CD4-positive, alpha-beta T cell treated with Interleukin-2 at 100 ng/mL for 4 hours (primary cell): ENCODE measurements at places on chromosomes 6 and 20.

DNA sequence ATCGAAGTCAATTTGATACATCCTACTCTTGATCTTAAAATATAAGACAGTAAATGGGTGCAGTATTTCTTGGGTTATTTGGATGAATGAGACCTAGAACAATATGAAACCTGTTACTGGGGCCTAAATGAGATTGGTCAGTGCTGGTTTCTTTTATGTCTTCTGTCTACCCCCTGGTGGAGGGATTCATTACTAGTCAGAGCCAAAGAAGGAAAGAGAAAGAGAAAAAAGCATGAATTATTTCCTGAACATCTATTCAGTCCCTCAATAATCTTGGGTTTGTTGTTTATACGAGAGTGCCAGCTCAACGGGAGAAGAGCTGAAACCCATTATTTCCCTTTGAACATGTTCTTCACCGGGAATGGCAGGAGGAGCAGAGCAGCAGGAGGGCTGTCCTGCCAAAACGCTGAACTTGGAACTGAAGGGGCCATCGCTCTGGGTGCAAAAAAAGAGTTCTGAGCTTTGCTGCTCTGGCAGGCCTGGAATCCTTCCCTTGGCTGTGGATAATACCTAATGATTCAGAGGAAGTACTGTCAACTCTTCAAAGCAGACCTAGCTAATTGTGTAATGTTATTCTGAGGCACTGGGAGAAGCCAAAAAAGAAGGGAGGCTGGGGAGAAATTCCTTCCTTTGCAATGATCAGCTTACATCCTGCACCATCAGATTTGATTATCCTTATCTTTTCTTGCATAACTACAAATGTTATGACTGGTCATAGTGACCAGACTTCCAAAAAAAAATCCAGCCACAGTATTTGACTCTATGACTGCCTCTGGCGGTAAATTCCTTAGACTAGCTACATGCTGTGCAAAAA is 72.0 kb downstream of the BLOC1S5 start:
- DNase-seq = no peak

DNA sequence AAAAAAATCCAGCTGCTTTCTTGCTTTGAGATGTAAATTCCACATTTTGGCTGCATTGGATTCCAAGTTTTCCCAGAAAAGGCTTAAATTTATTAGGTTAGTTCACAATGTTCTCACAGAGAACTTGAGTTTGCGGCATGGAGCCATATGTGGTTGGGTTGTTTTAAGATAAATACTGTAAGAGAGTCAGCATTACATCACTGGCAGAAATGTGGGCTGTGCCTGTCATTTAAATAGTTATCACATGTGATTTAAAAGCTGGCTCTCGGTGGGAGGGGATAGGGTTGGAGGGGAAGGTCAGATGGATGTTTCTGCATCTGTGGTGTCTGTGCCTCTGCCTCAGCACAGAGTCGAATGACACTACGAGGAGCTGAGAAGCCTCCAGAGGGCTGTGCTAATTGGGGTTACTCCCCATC is 73.8 kb upstream of the SCP2D1 start:
- no peak for DNase-seq

DNA sequence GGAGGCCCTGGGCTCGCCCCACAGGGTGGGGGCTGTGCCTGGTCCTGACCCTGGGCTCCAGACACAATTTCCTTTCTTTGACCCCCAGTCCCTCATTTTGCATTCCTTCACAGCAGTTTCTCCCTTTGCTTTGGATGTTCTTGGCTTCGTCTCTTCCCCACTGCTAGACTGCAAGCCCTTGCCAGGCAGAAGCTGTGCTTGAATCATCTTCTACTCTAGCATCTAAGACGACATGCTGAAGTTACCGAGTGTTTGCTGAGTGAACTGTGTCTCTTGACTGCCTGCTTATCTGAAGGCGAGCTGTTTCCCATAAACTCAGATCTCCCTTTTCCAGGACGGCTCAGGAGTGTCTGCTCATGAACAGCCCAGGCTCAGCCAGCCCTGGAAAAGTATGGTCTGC is 14.3 kb upstream of the SYNDIG1 start:
- DNase-seq = no peak

DNA sequence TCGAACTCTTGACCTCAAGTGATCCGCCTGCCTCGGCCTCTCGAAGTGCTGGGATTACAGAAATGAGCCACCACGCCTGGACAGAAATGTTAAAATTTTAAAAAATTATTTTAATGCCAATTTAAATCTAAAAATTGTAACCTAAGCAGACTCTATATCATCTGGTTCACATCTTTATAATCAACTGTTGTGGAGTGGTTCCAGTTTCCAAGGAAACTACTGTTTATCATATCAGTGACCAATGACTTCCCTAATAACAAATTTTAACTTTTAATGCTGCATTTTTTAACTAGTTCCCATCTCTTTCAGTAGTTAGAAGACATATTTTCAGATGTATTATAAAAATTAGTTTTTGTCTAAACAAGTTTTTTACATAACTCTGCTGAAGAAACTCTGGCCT is 5.2 kb upstream of the BTN3A2 start:
- DNase-seq = no peak

GRCh38 chr6:1066449-1067090 is 245.3 kb upstream of the FOXQ1 start:
- DNase-seq = no peak

GRCh38 chr6:113859349-113860180 is 2.4 kb downstream of the MARCKS start:
- no peak for DNase-seq

- no peak for DNase-seq
Measured at GRCh38 chr6:34357937-34358336, 34.5 kb downstream of the NUDT3 start.

DNA sequence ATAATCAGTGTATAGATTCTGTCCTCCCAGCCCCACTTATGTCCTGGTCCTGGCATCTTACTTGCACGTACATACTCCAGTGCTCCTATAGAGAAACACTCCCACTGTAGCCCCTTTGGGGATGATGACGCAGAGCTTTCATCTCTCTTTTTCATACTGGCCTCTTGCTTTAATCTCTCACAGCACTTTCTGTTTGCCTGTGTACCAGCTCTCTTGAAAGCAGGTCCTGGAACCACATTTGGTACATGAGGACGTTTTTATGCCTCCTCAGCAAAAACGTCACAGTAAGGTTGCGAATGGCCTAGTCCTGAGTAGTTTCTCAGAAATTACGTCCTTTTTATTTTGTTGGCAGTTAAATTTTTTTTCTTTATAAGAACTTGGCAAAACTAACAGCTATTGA is 10.8 kb downstream of the L3MBTL3 start:
- peak; percentile 34 for DNase-seq

- no peak for DNase-seq
Measured at GRCh38 chr20:47492284-47492683, 9.4 kb upstream of the NCOA3 start.

DNA sequence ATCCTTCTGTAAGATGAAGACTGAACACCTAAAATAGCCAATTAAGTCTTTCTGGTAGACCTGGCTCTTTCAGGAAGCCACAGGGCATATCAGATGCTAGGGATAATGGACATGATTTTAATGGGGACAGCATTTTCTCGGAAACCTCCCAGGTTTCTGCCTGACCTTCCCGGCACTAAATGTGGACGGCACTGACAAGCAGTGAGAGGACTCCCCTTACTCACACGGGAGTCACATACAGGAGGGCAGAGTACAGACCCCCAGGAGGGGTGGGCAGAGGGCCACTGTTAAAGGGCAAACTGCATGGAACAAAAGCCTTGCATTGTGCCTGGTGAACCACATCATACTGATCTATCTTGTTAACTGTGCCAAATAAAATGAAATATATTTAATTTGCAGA is 19.9 kb downstream of the PSMG4 start:
- DNase-seq = no peak

- no peak for DNase-seq
Measured at GRCh38 chr6:106383573-106383972, 23.1 kb downstream of the CRYBG1 start.

DNA sequence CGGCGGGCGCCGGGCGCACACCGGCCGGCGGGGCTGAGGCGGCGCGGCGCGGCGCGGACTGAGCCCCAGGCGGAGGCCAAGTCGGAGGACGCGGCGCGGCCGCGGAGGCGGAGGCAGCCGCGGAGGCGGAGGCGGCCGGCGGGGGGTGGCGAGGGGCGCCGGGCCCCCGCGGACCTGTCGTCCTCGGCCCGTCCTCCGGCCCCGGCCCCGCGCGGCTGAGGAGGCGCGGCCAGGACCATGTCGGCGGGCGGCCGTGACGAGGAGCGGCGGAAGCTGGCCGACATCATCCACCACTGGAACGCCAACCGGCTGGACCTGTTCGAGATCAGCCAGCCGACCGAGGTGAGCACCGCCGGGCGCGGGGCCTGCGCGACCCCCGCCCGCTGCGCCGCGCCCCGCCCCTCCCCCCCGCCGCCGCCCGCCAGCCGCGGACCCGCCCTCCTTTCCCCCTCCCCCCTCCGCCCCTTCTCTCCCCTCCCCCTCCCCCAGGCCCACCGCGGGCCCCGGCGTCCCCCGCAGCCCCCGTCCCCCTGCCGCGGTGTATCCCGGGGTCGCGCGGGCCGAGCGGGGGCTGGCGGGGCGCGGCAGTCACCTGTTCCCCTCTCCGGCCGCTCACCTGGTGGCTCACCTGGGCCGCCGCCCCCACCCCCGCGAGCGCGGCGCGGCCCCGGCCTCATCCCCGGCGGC is at the start of gene AFDN:
AFDN (plus strand) TSS at position 16 of the 687 bp plus-strand sequence; CDS start at position 238, 222 bp downstream.
- DNase-seq = no peak

GRCh38 chr6:39465539-39465938 is 143.0 kb upstream of the KCNK16 start:
- no peak for DNase-seq

- DNase-seq = no peak
Measured at GRCh38 chr20:51486197-51487005, 56.1 kb downstream of the NFATC2 start.

DNA sequence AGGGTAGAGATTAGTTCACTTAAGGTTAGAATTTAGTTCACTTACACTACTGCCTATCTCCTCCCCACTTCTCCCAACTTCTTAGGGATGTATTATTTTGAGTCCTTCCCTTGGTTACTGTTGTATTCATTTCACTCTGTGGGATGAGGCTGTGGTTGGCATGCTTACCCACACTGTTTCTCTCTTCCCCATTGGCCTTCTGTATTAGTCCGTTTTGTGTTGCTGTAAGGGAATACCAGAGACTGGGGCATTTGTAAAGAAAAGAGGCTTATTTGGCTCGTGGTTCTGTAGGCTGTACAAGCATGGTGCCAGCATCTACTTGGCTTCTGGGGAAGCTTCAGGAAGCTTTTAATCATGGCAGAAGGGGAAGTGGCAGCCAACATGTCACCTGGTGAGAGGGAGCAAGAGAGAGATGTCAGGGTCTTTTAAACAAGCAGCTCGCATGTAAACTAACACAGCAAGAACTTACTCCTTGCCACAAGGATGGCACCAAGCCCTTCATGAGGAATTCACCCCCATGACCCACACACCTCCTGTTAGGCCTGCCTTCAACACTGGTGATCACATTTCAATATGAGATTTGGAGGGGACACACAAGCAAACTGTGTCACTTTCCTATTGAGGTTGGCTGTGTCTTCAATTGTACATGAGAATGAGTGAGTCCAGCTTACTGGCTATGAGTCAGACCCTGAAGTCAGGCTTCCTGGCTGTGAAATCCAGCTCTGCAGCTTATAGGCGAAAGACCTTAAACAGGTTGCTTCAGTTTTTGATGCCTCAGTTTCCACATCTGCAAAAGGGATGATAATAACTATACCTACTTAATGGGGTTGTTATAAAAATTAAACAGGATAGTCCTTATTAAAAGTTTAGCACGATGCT is 53.3 kb downstream of the SYNDIG1 start:
- no peak for DNase-seq

DNA sequence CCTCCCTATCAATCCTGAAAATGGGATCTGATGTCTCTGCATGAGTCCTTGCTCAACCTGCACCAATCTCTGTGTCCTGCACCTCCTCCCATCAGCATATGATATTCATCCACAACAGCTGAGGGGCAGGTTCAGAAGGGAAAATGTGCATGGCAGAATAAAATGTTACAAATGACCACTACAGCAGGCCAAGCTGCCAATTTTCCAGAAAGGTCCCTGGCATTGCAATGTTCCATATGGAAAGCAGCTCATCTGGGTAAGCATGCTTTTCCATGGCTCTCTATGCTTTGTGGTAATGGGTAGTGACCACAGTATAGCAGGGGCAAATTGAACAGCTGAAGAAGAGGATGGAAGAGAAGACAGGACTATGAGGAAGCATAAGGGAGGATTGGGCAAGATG is 841.2 kb upstream of the FLRT3 start:
- no peak for DNase-seq

- DNase-seq = peak; percentile 63
Measured at GRCh38 chr6:32973144-32974015, 5.0 kb downstream of the BRD2 start.

DNA sequence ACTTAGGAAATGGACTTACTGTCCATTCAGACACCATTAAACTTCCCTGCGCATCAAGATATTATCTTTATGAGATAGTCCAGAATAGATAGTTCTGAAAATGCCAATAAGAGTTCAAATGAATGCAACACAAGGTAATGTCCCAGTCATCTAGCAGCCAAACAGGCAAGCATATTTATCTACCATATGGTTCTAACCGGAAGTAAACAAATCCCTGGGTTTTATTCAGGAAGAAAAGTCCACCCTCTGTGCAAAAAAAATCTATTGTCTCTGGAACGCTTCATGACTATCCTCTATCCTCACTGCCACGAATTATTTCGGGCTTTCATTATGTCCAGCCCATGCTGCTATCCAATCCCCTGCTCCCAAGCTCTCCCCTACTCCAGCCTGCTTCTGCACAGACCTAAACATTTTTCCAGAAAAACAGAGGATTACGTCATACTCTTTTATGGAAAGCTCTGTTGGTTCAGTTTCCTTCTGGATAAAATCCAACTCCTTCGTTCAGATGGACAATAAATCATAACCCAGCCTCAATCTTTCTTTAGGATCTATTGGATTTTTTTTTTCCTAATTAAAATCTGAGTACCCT is 11.4 kb downstream of the PPIL6 start:
- no peak for DNase-seq

DNA sequence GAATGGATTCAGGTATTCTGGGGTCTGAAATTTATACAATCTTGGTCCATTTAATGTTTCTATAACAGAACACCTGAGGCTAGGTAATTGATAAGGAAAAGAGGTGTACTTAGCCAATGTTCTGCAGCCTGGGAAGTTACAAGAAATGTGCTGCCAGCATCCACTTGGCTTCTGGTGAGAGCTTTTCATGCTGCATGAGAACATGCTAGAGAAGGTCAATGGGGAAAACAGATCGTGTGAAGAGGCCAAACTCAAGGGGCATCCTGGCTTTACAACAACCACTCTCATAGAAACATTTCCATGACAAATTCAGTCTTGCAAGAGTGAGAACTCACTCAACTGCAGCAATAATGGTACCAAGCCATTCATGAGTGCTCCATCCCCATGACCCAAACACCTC is 16.8 kb downstream of the IL22RA2 start:
- no peak for DNase-seq

DNA sequence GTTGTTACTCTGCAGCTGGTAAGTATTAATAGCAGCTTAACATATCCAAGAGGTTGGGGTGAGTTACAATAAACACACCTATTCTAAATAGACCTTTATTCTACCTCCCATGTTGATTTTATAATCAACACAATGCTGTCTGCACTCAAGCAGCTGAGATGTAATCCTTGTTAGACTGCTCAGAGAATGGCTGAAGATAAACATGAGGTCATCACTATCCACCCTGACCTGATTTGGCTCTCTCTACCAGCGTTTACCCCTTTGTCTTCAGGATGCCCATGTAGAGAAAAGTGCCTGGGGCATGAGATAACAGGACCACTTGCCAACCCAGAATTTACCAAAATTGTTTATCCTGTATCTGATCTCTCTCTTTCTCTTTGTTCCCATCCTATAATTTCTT is 220.7 kb upstream of the DEFB112 start:
- DNase-seq = no peak
